ENCODE measurements at places on chromosomes 4 and X.

- no peak overlapping the region for H3K27ac ChIP-seq
- peaks cover 8% of the 10 kb centered on the region for H3K4me1 ChIP-seq
- peaks cover 1% of the 10 kb centered on the region for H3K36me3 ChIP-seq
- DNase-seq = no peak
Observed at GRCh38 chrX:46838974-46839480, 2.2 kb downstream of the RP2 start.

- H3K4me1 ChIP-seq = no peaks in the 10 kb centered on the region
- H3K27me3 ChIP-seq = no peaks in the 10 kb centered on the region
- peaks cover 20% of the 10 kb centered on the region for H3K36me3 ChIP-seq
- no peak overlapping the region for H3K4me3 ChIP-seq
Observed at GRCh38 chr4:106246441-106246840, 69.6 kb downstream of the TBCK start.

DNA sequence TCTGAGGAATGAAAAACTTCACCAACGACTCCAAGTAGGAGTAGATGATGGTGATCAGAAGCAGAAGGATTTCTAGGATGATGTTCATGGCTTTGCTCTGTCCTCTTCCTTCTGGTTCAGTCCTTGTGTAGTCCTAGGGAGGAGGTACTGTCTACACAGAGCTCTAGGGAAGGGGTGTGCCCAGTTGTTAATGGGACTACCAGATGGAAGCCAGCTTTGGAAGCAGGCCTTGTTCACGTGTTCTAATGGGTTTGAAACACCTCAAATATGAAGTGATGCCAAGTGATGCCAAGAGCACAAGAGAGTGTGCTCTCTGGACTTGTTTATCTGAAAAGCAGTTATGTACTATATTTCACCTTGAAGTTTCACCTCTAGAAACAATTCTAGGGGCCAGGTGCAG is at the start of gene HSD17B13:
HSD17B13 (minus strand) TSS at position 129 of the 400 bp plus-strand sequence; CDS start at position 88, 41 bp downstream.
- DNase-seq = no peak
- H3K27ac ChIP-seq = no peak within 1 kb of the TSS
- H3K4me1 ChIP-seq = no peaks in the 10 kb centered on the region
- H3K4me3 ChIP-seq = no peak within 1 kb of the TSS
- H3K36me3 ChIP-seq = peaks cover 2% of the 10 kb centered on the region

DNA sequence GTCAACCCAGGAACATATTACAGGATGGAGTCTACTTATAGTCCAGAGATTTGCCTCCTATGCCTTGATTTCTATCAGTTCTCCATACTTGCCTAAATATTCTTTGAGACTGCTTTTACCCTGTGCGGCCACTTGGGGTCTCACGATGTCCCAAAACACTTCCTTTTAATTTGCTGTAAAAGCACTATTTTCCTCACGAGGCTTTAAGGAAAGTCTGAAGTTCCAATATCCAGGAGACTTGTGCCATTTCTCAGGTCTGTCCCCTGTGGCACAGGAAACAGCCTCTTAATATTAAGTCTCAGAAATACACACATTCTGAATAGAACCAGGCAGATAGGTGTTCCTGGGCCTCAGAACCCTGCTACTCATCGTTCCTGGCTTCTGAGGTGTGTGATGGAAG is 142.9 kb downstream of the TMEM164 start:
- H3K27ac ChIP-seq = no peak overlapping the region
- H3K4me1 ChIP-seq = peaks cover 4% of the 10 kb centered on the region
- no peak overlapping the region for H3K4me3 ChIP-seq
- DNase-seq = no peak

DNA sequence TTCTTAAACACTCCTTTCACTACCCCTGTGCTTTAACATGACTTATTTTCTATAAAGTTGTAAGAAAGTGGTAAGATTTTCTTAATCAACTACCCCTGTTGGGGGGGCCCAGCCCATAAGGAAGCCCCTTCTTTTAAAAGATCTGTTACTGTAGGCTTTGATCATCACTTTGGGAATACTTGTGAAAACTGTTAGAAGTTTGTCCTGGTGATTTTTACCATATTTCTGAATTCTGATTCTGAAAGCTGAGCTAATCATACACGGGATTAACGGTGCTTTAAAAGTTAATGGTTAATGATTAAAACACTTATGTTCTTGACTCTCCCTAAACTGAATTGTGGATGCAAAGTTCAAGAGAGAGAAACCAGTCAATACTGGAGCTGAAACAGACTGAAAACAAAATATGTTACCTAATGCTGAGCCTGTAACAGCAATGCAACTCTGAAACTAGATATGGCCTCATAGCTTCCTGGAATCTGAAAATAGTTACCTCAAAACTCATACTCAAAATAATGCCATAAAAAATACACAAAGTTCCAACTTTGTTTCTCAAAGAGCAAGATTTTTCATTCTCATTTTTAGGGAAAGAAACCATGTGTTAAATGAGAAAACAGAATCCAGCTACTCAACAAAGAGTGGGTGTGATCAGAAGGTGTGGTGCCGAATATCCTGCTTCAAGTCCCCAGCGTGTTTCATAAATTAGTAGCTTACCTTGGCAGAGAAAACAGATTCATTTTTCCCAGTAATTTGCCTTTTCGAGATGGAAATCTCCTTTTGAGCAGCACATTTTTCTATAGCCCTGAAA is 31.6 kb downstream of the ADH7 start:
- peaks cover 6% of the 10 kb centered on the region for H3K4me1 ChIP-seq
- H3K27ac ChIP-seq = no peak overlapping the region
- no peaks in the 10 kb centered on the region for H3K36me3 ChIP-seq

GRCh38 chrX:146956760-146957159 is 142.2 kb upstream of the CXorf51A start:
- H3K27ac ChIP-seq = no peak overlapping the region
- H3K4me1 ChIP-seq = no peaks in the 10 kb centered on the region
- no peaks in the 10 kb centered on the region for H3K27me3 ChIP-seq
- DNase-seq = no peak
- H3K36me3 ChIP-seq = no peaks in the 10 kb centered on the region

- DNase-seq = no peak
- no peak overlapping the region for H3K27ac ChIP-seq
- no peak overlapping the region for H3K4me3 ChIP-seq
- H3K27me3 ChIP-seq = no peaks in the 10 kb centered on the region
Observed at GRCh38 chrX:41445781-41446358, 1.3 kb upstream of the NYX start.

GRCh38 chrX:114841051-114841450 is 176.4 kb downstream of the IL13RA2 start:
- H3K4me3 ChIP-seq = no peak overlapping the region
- H3K27me3 ChIP-seq = no peaks in the 10 kb centered on the region
- no peaks in the 10 kb centered on the region for H3K36me3 ChIP-seq
- no peak for DNase-seq

DNA sequence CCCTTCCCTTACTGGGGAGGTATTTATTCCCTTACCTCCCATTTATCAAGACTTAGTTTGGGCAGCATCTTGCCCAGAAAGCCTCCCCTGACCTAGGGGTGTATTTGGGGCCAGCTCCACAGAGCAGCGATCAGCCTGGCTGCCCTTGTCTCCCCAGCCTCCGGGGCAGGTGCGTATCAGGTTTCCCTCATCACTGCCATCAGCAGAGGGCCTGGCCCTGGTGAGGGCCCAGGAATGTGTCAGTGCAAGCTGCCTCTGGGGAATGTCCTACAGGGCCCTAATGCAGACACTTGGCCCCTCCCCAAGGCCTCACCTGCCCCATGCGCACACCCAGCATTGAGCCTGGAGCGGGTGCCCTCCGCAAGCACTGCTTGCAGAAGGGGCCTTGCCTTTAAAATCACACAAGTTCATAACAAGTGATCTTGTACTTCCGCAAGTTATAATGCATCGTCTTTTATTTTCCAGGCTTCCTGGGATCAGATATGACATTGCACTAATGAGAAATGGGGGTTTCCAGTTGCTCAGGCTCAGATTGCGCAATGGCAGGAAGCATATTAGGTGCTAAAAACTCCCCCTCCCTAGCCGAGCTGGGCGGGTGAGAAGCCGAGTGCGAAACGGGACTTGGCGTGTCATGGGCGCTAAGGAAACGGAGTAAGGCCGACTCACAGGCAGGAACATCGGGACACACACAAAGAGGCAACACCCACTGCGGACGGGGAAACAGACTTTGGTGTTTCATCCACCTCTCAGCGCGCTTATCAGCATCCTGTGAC is 25.4 kb upstream of the AFAP1 start:
- no peak overlapping the region for H3K4me3 ChIP-seq
- H3K27ac ChIP-seq = no peak overlapping the region
- H3K36me3 ChIP-seq = no peaks in the 10 kb centered on the region
- no peak for DNase-seq
- H3K4me1 ChIP-seq = peaks cover 10% of the 10 kb centered on the region

GRCh38 chr4:1746265-1746691 is 25.0 kb downstream of the TACC3 start:
- peak; percentile 79 for DNase-seq
- H3K4me3 ChIP-seq = no peak overlapping the region
- H3K27ac ChIP-seq = no peak overlapping the region
- H3K36me3 ChIP-seq = peaks cover 7% of the 10 kb centered on the region

- no peaks in the 10 kb centered on the region for H3K27me3 ChIP-seq
- no peak overlapping the region for H3K27ac ChIP-seq
- no peaks in the 10 kb centered on the region for H3K36me3 ChIP-seq
- H3K4me3 ChIP-seq = no peak overlapping the region
- peak; percentile 50 for DNase-seq
Observed at GRCh38 chr4:184851200-184851541, 25.4 kb upstream of the ACSL1 start.

DNA sequence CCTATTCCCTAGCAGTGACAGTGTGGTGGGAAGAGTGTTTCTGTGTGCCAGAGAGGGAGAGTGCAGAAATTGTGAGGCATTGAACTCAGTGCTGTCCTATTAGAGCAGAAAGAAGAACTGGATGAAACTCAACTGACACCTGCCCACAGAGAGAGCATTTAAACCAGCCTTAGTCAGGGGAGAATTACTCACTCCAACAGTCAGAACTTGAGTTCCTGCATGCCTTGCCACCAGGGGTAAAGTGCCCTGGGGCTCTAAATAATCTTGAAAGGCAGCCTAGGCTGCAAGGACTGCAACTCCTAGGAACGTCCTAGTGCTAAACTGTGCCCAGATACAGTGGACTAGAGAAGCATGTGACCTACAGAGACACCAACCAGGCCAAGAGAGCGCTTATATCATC is 12.8 kb downstream of the CYSLTR1 start:
- peaks cover 56% of the 10 kb centered on the region for H3K4me1 ChIP-seq
- H3K27ac ChIP-seq = peak overlapping the region; percentile 70
- H3K36me3 ChIP-seq = peaks cover 35% of the 10 kb centered on the region
- no peak for DNase-seq

DNA sequence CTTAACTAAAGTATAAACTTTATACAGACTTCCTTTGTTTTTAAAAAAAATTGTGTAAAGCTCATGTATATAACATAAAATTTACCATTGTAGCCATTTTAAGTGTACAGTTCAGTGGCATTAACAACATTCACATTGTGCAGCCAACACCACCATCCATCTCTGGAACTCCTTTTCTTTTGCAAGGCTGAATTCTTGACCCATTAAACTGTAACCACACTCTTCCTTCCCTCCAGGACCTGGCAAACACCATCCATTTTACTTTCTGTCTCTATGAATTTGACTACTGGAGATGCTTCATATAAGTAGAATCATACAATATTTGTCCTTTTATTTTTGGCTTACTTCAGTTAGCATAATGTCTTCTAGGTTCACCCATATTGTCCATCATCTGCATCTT is 104.7 kb downstream of the RASL11B start:
- no peaks in the 10 kb centered on the region for H3K27me3 ChIP-seq
- no peak overlapping the region for H3K4me3 ChIP-seq
- DNase-seq = no peak
- H3K27ac ChIP-seq = no peak overlapping the region
